ENCODE measurements at places on chromosomes 7 and 10.

- no peak for DNase-seq
Measured at GRCh38 chr10:128000471-128001362, 93.8 kb downstream of the PTPRE start.

DNA sequence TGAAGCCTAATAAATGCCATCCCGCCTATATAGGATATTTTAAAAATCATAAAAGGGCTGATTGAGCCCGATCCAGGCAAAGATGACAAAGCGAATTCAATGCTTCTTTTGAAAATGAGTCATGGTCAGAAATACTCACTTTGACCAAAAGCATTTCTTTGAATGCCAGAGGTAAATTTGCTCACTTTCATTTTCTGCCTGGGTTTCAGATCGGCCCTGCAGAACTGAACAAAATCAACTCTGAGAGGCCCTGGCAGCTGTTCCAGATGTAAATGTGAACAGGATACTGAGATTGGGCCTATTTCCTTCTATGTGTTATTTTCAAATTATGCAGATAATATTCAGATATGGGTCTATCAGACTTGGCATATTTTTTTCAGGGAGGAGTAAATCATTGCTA is 114.8 kb upstream of the ARID5B start:
- DNase-seq: no peak

DNA sequence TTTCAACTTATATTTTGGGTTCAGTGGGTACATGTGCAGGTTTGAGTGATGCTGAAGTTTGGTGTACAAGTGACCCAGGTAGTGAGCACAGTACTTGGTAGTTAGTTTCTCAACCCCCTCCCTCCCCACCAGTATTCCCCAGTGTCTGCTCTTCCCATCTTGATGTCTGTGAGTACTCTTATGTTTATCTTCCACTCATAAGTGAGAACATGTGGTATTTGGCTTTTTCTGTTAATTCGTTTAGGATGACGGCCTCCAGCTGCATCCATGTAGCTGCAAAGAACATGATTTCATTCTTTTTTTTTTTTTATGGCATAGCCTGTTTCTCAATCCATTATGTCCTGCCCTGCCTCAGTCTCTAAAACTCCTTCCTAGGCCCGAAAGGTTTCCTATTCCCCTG is 222.1 kb downstream of the WDR37 start:
- no peak for DNase-seq

DNA sequence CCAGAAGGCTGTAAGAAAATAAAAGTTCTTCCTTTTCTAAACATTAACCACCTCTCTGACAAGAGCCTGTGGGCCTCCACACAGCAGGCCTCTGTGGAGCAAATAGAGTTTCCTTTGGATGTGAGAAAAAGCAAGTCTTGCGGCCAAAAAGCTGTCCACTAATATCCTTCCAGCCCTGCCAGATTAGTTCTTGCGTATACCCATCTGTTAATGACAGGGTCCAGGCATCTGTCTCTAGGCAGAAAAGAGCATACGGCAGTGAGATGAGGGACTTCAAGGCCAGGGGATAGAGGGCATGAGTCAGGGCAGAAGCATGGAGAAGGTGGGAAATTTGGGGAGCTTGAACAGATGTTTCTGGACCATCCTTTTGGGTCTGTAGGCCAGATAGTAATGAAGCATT is 164.9 kb downstream of the NSUN6 start:
- DNase-seq: no peak

GRCh38 chr10:128268015-128268722 is 141.9 kb upstream of the MKI67 start:
- DNase-seq: no peak

DNA sequence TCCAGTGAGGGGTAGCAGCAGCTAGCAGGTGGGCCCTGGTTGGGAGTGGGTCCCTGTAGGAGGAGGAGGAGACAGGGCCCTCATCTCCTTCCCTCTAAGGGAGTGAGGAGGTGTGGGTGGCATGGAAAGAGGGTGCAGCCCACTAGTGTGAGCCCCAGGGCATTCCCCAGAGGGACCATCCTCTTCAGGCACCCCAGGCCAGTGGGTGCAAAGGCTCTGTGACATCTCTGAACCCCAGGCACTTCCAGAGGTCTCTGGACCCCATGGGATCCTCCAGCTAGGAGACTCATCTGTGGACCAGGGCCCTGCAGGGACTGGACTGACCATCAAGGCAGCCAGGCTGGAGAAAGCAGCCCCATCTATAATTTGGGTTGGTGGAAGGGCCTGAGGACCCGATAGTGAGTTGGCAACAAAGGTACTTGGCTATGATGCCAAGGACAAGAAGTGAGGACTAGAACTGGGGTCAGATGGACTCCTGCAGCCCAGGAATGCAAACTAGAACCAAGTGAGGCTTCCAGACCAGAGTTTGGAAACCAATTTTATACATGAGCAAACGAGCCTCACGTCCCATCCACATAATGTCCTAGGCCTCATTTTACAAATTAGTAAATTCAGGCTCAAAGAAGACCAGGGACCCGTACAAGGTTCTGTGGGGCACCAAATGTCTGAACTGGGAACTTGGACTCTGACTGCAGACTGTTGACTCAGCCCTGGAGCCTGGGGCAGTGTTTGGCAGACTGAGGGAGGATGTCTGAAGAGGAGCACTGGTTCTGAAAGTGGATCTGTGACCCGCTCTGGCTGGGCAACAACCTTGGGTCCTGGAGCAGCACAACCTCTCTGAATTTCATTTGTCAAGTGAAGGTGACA is 1.4 kb upstream of the VSTM4 start:
- no peak for DNase-seq
